ENCODE measurements at places on chromosomes 6 and 20. TPM values are rescaled to one million over a fixed set of nuclear protein-coding genes. Genes with fewer than 3 reads are reported as not detected.

DNA sequence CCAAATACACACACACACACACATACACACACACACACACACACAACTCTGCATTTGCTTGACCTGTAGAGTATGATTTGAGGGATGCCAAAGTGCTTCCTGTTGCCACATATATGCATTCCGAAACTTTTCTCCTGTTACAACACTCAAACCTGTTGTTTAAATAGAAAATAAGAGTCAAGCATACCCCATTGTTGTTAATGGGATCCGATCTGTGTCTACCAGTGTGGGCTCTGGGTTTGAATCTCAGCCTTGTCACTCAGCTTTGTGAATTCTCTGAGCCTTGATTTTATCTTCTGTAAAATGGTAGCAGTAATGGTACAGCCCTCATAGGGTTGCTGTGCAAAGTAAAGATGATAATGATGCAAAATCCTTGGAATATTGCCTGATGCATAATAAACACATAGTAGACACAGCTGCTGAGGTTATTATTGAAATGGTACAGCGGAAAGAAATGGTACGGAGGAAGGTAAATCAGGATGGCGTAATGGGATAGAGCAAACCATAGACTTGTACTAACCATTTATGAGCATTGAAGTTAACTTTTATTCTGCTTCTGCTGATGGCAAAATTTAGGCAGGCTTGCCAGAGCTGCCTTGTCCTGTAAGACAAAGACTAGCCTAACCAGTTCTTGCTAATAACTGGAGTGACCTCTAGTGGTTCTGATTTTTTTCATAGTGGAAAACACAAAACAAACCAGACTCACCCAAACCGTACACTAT is 113.5 kb upstream of the PHACTR1 start:
- no peaks in the 10 kb centered on the region for H3K36me3 ChIP-seq
- H3K27me3 ChIP-seq: peaks cover 20% of the 10 kb centered on the region
- no peaks in the 10 kb centered on the region for H3K4me1 ChIP-seq
- H3K4me3 ChIP-seq: no peak overlapping the region

GRCh38 chr6:75171567-75171966 is 34.3 kb downstream of the COL12A1 start:
- H3K4me1 ChIP-seq: no peaks in the 10 kb centered on the region
- DNase-seq: no peak
- H3K36me3 ChIP-seq: no peaks in the 10 kb centered on the region

GRCh38 chr20:10349118-10349517 is 84.9 kb downstream of the MKKS start:
- H3K4me1 ChIP-seq: peaks cover 30% of the 10 kb centered on the region
- no peaks in the 10 kb centered on the region for H3K27me3 ChIP-seq
- no peak overlapping the region for H3K4me3 ChIP-seq
- H3K36me3 ChIP-seq: no peaks in the 10 kb centered on the region
- no peak overlapping the region for H3K27ac ChIP-seq

DNA sequence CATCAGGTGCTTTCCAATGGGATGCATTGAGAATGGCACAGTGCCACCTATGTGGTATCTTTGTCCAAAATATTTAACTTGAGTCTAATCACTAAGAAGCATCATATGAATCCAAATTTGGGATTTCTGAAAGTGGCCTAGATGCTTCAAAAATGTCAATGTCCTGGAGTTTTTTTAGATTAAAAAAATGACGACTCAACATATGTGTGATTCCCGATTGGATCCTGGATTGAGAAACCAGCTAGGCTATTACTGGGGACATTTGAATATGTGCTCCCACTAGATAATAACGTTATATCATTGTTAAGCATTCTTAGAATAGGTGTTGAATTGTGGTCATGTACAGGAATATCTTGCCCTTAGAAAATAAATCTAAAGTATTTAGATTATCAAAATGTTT is 189.2 kb downstream of the TBXT start:
- no peak overlapping the region for H3K27ac ChIP-seq
- DNase-seq: no peak
- no peaks in the 10 kb centered on the region for H3K4me1 ChIP-seq
- H3K4me3 ChIP-seq: no peak overlapping the region

DNA sequence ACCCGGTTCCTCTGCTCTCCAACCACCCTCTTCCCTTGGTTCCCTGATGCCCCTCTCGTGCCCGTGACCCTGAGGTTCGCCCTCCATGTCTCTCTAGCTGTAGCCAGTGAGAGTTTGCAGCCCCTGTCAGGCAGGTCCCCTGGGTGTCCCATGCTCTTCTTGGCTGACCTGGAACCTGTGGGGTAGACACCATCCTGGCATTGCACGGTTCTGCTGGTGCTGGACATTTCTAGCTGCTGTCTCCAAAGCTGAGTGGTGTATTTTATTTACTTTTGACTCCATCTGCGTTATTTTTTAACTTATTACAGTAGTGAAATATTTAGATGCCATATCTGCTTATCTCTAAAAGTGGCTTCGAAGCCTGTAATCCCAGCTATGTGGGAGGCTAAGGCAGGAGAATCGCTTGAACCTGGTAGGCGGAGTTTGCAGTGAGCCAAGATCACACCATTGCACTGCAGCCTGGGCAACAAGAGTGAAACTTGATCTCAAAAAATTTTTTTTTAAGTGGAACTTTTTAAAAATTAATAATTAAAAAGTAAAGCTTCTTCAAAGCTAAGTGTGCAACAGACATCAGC is 12.5 kb downstream of the ENTPD6 start:
- DNase-seq: no peak
- H3K4me1 ChIP-seq: peaks cover 16% of the 10 kb centered on the region
- H3K36me3 ChIP-seq: peaks cover 2% of the 10 kb centered on the region
- no peaks in the 10 kb centered on the region for H3K27me3 ChIP-seq
- no peak overlapping the region for H3K27ac ChIP-seq

GRCh38 chr6:151877458-151877857 is 70.0 kb downstream of the ESR1 start:
- no peak overlapping the region for H3K4me3 ChIP-seq
- no peaks in the 10 kb centered on the region for H3K4me1 ChIP-seq
- no peak for DNase-seq
- no peaks in the 10 kb centered on the region for H3K36me3 ChIP-seq
- no peaks in the 10 kb centered on the region for H3K27me3 ChIP-seq

GRCh38 chr20:1383623-1384404 is 9.0 kb downstream of the FKBP1A start:
- peaks cover 92% of the 10 kb centered on the region for H3K4me1 ChIP-seq
- H3K27me3 ChIP-seq: no peaks in the 10 kb centered on the region
- H3K4me3 ChIP-seq: no peak overlapping the region
- no peak for DNase-seq
- H3K36me3 ChIP-seq: peaks cover 16% of the 10 kb centered on the region

- H3K36me3 ChIP-seq: no peaks in the 10 kb centered on the region
- H3K27me3 ChIP-seq: no peaks in the 10 kb centered on the region
- H3K4me3 ChIP-seq: no peak overlapping the region
- no peak for DNase-seq
- H3K4me1 ChIP-seq: peaks cover 2% of the 10 kb centered on the region
Measured at GRCh38 chr20:47753576-47754387, 31.5 kb downstream of the SULF2 start.

GRCh38 chr20:46031701-46032254 is 2.8 kb downstream of the SLC12A5 start:
- no peak overlapping the region for H3K27ac ChIP-seq
- H3K27me3 ChIP-seq: peaks cover 54% of the 10 kb centered on the region
- no peak for DNase-seq
- H3K4me1 ChIP-seq: no peaks in the 10 kb centered on the region
- no peak overlapping the region for H3K4me3 ChIP-seq

The FAM83D gene
- total RNA-seq: 11.1 TPM

The C6orf15 gene
- total RNA-seq: not detected

The SLC22A1 gene
- total RNA-seq: 0.99 TPM
